ENCODE measurements at places on chromosomes 4 and X. TPM values are rescaled to one million over a fixed set of nuclear protein-coding genes. Genes with fewer than 3 reads are reported as not detected.

UTP14A gene
- total RNA-seq: 26.1 TPM

GPC4 gene
- 0.10 TPM for total RNA-seq

PNMA5 gene
- not detected for total RNA-seq

SYP gene
- total RNA-seq: under 0.01 TPM

TCEAL7 gene
- 1.5 TPM for total RNA-seq

CT83 gene
- total RNA-seq: not detected

MSANTD1 gene
- total RNA-seq: 1.1 TPM
